Activated CD4-positive, alpha-beta T cell treated with anti-CD3 and anti-CD28 coated beads, Interleukin-2, amount 50 U/mL, for 24 hours (primary cell): ENCODE measurements at places on chromosomes 13 and 19.

- no peak for DNase-seq
Observed at GRCh38 chr19:18319591-18320135, 3.2 kb downstream of the LSM4 start.

- no peak for DNase-seq
Observed at GRCh38 chr13:20394506-20394905, 131.2 kb downstream of the CRYL1 start.

- DNase-seq, result no peak
Observed at GRCh38 chr13:20291037-20291436, 58.9 kb upstream of the GJB6 start.

- DNase-seq, result no peak
Observed at GRCh38 chr13:77359171-77359570, 32.3 kb upstream of the MYCBP2 start.

- DNase-seq, result no peak
Observed at GRCh38 chr19:41159881-41160280, 33.1 kb upstream of the CYP2S1 start.

DNA sequence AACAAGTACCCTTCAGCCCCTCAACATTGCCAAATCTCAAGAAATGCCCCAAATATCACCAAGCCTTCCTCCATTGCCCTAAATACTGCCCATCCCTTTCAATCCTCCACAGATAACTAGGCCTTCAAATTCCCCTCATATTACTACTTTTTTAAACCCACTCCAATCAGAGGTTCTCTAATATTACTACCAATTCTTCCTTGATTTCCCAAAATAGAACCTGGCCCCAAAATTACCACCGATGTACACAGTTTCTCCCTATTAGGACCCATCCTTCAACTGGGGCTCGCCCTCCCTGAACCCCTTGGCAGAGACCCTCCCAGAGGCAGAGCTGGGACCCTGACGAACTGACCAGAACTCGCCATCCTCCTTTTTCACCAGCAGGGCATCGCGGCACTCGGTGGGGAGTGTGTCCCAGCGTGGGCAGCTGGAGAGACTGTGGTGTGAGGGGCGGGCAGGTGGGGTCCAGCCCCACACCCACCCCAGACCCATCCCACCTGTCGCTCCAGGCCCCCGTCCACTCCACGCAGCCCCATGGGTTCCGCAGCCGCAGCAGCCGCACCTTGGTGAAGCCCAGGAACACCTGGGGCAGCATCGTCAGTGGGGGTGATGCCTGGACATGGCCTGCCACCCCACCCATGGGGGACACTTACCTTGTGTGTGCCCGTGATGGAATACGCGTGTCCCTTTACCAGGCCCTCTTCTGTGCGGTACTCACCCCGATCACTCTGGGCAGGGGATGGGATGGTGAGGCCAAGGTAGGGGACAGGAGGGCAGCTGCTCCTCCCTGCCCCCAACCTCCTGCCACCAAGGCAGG, 6.1 kb downstream of the CAPN12 start:
- no peak for DNase-seq

DNA sequence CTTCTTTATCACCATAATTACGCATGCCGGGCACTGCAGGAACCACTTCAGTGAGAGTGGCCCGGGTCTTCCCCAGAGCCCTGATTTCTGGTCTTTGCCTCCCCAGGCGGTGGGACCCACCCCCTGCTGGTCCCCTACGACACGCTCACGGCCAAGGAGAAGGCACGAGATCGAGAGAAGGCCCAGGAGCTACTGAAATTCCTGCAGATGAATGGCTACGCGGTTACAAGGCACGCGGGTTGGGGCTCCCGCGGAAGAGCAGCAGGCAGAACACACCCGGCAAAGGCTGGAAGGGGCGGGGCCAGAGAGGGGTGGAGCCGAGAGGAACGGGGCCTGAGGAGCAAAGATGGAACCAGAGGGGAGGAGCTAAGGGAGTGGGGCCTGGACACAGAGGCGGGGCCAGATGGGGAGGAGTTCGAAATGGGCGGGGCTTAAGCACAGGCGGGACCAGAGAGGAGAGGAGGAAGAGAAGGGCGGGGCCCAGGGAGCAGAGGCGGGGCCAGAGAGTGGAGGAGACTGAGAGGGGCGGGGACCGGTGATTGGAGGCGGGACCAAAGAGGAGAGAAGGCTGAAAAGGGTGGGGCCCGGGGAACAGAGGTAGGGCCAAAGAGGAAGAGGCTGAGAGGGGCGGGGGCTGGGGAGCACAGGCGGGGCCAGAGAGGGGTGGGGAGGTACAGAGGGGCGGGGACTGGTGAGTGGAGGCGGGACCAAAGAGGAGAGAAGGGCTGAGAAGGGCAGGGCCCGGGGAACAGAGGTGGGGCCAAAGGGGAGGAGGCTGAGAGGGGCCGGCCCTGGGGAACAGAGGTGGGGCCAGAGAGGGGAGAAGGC, 73.4 kb downstream of the RYR1 start:
- DNase-seq, result peak; percentile 69

GRCh38 chr19:45564131-45564780, 20.3 kb downstream of the OPA3 start:
- DNase-seq, result no peak

GRCh38 chr19:1213391-1214286, 8.1 kb downstream of the STK11 start:
- DNase-seq, result no peak

DNA sequence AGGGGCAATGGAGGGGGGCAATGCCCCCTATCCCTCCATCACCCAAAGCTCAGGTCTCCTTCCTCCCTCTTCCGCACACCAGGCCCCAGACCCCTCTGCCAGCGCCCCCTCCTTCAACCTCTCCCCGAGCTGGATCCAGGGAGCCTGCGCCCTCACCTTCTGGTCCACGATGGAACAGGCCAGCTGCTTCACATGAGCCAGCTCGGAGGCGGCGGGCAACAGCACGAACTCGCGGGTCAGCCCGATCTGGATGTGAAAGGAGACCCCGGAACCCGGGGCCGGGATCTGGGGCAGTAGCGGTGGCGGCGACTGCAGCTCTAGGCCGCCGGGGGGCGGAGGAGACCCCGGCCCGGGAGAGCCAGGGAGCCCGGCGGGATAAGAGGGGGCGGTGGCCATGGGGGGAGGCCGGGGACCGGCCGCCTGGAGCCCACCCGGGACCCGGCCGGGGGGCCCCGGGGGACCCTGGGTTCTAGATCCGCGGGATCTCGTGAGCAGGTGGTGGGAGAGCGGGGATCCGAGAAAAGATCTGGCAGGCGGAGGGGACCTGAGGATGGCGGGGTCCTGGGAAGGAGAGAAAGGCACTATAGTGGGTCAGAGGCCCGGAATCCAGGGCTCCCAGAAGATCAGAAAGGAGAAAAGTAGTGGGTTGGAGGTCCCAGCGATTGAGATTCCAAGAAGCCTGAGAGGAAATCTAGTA, 791 bp downstream of the PRKD2 start:
- DNase-seq, result no peak

DNA sequence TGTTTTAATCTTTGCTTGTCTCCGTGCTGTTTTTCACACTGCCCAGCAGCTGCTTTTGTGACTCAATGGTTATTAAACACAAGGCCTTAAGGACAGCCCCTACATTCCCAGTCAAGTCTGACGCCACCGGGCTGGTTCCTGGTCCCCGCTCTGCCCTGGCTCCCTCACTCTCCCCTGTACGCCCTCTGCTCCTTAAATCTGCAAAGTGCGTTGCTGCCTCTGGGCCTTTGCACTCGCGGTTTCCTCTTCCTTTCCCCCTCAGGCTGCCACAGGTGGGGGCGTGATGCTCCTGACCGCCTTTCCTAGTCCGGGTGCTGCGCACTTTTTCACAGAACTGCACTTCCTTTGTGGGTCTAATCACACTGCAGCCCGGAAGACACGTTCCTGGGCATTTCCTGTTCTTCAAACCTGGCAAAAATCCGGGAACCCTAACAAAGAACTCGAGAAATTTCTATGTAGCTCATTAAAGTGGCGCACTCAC, 25.6 kb downstream of the NOSIP start:
- no peak for DNase-seq

DNA sequence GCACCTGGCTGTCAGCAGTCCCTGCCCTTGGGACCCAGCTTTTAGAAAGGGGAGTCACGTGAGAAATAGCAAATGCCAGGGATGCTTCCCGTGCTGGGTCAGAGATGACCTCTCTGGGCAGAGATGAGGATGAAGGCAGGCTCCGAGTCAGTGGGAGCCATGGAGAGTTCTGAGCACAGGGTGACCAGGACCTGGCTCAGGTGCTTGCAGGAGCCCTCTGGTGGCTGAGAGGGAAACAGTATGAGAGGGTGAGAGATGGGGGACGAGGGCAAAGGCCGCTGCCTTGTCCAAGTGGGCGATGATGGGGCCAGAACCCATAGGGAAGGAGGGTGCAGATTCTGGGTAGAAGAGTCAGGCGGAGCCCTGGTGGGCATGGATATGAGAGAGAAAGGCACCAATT, 15.8 kb downstream of the TMED1 start:
- no peak for DNase-seq

- no peak for DNase-seq
Observed at GRCh38 chr13:23966221-23966690, 69.0 kb upstream of the C1QTNF9B start.

- no peak for DNase-seq
Observed at GRCh38 chr19:35315883-35316282, 13.1 kb upstream of the CD22 start.

GRCh38 chr13:113069861-113070805, 35.5 kb upstream of the F7 start:
- no peak for DNase-seq

DNA sequence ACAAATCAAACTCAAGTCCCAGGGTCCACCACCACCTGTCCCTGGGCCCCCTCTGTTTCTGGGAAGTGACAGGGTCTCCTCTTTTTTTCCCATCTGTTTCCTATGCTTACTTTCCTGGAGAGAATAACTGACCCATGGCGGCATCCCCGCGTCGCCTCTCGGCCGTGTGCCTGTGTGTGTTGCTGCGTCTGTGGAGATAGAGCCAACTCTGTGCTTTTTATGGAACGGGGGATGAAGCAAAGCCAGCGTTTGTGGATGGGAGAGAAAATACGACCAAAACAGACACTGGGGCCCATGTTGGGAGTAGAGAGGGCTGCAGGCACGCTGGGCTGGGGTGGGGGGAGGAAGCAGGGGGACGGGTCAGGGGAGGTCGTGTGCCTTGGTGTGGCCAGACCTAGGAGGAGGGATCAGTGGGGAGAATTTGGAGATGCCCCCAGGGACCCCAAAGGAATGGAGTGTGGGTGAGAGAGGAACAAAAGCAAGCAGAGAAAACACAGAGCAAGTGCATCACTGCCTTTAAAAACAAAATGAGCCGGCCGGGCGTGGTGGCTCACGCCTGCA, 16.6 kb downstream of the PLK5 start:
- no peak for DNase-seq

- DNase-seq, result no peak
Observed at GRCh38 chr13:65582160-65582559, 1648.0 kb downstream of the PCDH9 start.

GRCh38 chr19:7550987-7551761, 15.7 kb downstream of the PNPLA6 start:
- DNase-seq, result no peak

DNA sequence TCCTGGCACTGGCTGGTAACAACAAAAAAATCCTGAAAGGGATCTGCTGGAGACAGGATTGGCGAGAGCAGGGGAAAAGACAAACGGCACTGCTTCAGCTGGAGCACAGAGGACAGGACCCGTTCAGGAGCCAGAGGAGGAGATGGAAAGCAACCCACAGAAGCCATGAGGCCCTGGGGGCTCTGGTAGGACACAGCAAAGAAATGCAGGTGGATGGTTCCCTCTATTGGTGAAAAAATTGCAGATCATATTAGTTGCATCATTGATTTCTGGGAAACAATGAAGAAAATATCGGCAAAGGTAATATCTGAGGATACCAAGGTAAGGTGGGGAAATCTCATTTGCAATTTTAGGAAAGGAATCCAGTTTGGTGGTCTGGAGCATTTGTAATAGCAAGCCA, 25.7 kb upstream of the TPP2 start:
- no peak for DNase-seq

DNA sequence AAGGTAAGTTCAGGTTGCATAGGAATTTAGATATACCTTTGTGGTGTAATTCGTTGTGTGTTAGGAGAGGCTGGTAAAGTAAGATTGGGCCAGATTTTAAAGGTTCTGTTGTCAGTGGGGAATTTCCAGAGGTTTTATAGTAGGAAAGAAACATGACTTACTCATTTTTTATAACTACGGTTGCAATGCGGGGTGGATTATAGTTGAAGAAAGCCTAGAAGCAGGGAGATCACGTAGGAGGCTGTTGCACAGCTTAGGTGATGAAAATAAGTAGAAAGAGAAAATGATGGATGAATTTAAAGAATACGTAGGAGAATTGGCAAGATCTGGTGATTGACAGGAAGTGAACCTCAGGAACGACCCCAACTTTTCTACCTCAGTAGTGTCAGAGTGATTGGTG, 61.1 kb downstream of the PIBF1 start:
- no peak for DNase-seq

- DNase-seq, result no peak
Observed at GRCh38 chr13:110387451-110388107, 80.5 kb downstream of the COL4A2 start.

- DNase-seq, result peak; percentile 75
Observed at GRCh38 chr19:48588670-48589401, 17.7 kb upstream of the SPACA4 start.

- DNase-seq, result no peak
Observed at GRCh38 chr13:114033541-114034315, 59.9 kb upstream of the C13orf46 start.

GRCh38 chr13:36157480-36157879, 26.3 kb upstream of the DCLK1 start:
- DNase-seq, result no peak

- DNase-seq, result no peak
Observed at GRCh38 chr19:41621654-41622053, 5.2 kb downstream of the CEACAM4 start.

GRCh38 chr13:75685239-75685697, 49.1 kb downstream of the LMO7 start:
- no peak for DNase-seq

DNA sequence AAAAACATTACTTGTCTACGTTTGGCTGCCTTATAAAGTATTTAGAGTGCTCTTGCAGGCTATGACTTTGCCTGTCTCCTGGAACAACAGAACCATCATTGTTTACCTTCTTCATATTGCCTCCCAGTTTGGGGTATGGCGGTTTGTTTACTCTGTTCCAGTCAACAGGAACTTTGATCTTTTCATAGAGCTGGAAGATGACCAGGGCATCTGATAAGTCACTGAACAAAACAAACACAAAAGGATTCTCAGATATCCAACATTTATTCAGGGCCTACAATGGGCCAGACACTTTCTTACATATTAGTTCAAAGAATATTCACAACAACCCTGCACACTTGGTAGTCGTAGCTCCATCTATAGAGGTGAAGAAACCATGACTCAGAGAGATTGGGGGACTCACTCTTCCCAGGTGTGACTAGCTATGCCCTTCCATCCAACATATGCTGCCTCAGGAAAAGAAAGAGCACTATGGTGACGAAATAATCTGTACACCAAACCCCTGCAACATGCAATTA, 38.4 kb upstream of the CPB2 start:
- no peak for DNase-seq
